ENCODE measurements at places on chromosomes 6 and 20.

DNA sequence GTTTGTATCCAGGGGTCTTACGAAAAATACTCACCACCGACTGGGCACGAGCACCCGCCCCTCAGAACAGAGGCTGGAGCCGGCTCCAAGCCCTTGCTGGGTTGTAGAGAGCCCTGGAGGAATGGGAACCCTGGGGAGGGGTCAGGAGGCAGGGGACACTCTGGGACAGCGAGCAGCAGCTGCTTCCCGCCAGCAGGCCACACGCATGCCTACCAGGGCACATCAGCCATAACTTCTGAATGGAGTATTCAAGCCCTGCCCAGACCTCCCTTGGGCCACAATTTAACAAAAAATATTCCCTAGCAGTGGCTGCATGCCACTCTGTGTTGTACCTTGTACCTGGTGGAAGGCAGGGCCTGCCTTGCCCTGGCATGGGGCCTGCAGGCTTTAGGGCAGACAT is 31.6 kb upstream of the CD93 start:
- peak; percentile 42 for DNase-seq

DNA sequence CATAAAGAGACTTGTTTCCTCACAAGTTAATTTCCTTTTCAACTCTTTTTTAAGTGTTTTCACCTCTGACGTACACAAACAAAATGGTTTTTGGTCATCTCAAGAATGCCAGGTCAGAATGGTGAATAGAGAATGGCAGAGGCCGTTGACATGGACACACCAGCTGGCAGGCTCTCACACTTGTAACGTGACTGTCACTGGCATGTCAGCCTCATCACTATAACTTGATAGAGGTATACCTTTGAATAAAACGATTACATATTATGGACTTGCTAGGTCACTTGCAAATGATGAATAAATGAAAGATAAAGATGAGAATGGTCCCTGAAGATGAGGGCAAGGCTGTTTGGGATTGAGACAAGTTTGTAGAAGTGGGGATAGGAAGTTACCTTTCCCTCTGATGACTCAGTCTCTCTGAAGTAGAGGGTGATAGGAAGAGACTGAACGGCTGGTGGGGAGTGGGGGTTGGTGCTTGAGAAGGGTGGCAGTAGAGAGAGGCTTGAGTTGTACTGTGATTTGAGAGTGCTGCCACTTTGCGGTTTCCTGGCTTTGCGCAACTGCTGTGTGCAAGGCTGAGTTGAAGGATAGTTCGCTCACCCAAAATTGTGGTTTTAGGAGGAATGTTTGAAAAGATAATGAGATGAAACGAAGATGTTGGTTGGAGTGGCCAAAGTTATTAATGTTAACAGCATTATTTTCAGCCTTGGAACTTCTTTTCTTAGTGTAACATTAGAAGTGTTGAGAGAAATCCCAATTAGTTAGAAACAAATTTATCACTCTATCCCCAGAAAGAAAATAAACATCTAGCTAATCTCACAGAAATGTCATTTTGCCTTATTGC is 30.3 kb downstream of the TBPL1 start:
- DNase-seq = no peak

- no peak for DNase-seq
Observed at GRCh38 chr6:140049251-140049650, 674.8 kb upstream of the CITED2 start.

DNA sequence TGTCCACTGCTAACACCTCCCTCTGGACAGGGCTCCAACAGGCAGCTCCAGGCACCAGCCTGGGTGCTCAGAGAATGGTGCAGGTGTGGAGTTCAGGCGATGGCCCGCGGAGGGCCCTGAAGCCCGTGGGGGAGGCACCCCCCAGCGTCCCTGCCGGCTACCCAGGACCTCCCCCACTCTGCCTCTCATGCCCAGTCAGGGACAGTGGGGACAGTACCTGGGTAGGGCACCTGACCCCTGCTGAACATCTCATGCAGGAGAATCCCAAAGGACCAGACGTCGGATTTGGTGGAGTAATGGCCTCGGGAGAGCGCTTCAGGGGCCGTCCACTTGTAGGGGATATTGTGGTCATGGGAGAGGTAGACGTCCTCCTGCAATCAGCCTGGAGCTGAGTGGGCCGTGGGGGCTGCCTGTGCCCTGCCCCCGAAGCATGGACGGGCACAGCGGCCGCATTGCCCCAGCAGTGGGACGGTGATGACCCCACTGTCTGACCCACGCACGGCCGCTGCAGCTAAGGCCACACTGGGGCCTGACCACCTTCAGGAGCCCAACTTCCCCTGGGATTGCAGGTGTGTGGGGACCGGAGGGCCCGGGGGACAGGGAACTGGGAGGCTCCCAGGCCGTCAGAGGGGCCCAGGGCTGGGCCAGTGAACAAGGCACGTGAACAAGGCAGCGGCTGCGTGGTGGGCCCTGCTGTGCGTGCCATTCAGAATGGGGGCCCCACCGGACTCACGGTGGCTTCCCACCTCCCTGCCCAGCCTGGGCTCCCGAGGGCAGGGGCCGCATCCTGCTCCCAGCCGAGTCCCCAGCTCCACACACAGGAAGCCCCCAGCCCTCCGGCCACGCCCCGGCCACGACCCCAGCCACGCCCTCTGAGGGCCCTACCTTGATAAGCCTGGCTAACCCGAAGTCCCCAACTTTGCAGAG is 7.1 kb downstream of the PTK6 start:
- no peak for DNase-seq

- DNase-seq = no peak
Observed at GRCh38 chr6:56940463-56940862, 14.4 kb upstream of the BEND6 start.

DNA sequence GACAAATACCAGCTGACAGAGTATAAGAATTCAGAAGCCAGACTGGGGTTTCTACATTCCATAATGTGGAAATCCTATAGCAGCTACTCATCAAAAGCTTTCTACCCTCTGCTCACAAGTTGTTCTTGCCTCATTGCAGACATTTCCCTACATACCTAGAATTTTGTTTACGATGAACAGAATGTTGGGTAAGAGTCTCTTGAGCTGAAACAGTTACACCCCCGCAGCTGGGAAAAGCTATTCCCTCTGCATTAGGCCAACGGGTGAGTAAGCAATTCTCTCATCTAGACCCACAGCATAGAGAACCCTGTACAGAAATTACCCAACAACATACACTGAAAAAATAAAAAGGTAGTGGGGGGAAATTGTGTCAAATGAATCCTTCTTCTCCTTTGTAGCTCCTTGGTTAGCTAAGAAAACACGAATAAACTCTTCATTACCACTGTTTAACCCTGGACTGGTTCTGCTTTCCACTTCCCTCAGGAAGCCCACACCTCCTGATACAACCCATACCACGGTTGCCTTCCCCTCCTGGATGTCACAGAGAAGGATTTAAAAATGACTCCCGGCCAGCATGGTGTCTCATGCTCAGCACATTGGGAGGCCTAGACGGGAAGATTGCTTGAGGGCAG is 215.0 kb upstream of the SHLD1 start:
- no peak for DNase-seq

DNA sequence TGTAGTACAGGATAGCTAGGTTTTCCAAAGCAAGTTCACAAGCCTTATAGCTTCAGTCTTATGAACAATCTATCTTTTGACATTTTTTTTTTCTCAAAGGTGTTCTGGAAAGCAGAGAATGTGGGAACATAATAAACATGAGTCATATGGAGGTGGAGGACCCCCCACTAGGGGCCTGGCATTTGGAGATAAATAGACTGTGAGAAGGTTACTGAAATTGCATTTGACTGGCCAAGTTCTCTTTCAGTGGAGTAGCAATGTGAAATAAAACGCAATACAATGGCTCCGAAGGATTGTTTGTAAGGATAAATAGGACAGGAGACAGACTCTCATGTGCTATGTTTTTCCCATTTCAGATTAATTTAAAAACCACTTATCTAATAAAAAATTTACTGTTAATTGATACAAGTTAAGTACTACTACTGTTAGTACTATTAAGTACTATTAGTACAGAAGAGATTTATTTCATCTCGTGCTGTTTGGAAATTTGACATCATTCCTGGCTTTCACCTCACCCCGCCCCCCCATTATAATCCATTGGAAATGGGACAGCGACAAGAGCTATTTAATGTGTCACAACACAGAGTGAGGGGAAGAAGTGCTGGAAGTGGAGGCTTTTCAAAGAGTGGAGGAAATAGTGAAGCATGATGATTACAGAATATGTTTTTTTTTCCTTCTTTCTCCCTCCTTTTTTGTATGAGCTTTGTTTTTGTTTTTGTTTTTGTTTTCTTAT is 122.6 kb upstream of the ID4 start:
- no peak for DNase-seq

DNA sequence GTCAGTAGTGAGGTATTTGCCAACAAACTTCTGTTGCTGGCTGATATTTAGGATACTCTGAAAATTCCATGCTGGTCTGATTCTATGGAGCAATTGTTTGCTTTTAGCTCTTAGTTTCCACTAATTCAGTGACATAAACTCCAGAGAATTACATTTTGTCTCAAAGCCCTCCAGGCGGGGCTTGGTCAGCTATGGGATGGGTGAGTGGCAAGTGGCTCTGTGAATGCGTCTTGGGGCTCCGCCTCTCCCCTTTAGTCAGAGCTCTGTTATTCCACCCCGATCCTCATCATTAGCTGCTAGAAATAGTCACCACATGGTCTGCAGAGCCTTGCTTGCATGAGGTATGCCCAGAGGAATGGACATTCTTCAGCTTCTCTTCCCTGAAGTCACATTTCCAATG is 540.6 kb downstream of the QKI start:
- peak; percentile 92 for DNase-seq

DNA sequence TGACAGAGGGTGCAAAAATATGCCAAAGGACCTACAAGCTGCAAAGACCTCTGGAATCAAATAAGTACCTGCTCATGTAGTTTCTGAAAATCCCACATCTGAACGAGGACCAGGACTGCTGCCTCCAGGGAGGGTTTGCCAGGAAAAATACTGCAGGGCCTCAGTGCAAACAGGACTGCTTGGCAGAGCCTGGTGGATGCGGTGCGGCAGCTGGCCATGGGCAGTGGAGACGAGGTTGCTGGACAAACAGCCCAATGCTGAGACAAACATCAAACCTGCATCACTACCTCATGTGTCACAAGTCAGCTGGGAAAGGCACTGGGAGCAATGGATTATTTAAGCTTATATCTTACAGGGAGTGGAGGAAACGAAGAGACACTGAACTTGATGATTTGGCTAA is 238.8 kb downstream of the PAX1 start:
- DNase-seq = peak; percentile 20

- DNase-seq = no peak
Observed at GRCh38 chr6:20001286-20001685, 164.1 kb downstream of the ID4 start.

DNA sequence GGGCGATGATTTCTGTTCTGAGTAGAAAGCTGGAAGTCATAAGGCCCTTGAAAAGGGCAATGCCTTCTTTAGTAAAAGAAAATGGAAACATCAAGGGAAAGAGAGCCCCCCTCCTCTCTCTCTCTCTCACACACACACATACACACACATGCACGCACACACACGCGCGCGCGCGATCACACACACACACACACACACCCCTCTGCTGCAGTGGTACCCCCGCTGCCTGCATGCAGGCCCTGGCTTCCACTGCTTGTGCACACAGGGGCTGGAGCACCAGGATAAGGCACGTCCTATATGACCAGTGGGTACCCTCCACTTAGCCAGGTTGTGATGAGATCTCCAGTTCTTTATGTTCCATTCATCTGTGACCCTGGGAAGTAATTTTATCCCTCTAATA is 300.9 kb downstream of the SLC35F1 start:
- DNase-seq = no peak

DNA sequence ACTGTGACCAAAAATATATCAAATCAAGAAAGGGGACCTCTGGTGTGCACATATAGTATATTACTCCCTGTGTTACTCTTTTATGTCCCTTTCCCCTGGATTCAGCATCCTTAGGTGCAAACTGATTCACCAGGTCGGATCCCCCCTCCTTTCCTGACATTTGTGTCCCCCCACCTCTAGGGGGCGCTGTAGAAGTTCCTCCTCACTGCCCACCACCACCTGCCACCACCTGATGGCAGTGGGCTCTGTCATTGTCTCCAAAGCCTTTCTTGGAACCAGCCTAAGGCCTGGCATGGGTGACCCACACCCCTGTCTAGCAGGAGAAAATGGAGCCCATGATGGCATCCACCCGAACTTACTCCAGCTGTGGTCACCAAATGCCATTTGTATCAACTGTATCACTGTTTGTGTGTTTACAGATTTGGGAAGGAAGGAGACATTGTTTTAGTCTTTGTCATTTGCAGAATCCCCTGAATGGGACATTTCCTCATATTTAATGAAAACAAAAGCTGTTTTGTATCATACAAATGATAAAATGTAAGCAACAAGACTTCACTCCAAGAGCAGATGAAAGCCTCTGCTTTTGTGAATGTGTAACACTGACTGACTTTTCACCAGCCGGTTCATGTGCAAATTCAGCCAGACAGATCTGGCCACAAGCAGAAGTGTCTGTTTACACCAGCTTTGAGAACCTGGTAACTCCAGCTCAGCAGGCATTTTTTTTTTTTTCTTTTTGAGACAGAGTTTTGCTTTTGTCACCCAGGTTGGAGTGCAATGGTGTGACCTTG is 66.2 kb downstream of the ARMC2 start:
- DNase-seq = no peak

- no peak for DNase-seq
Observed at GRCh38 chr6:148818939-148819575, 72.2 kb downstream of the UST start.

- no peak for DNase-seq
Observed at GRCh38 chr6:133052465-133052864, 188.7 kb upstream of the EYA4 start.

DNA sequence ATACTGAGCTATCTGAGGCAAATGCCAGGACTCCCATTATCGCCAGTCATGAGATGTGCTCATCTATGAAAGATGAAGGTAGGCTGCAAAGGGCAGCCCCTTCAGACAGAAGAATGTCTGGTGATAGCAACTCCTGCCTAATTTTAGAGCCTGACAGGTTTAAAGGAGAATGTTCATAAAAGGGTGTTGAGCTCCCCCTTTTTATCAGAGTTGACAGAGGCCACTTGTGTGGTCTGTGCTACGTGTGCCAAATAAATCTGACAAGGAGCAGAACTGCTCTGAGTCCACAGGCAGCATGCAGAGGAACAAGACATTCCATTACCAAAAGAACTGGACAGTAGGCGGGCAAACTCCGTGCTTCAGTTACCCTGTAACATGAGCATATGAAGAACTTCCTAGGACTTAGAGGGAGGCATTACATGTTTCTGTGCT is 101.8 kb downstream of the PREP start:
- DNase-seq = peak; percentile 53

All from myocyte (in vitro differentiated cells).